Stimulated activated CD8-positive, alpha-beta memory T cell treated with anti-CD3 and anti-CD28 coated beads, Interleukin-15, amount 100 ng/mL, for 4 hours (primary cell): ENCODE measurements at places on chromosomes 7 and 10.
A peak's percentile ranks its signal among the peaks of the same experiment; 100 is the strongest.

DNA sequence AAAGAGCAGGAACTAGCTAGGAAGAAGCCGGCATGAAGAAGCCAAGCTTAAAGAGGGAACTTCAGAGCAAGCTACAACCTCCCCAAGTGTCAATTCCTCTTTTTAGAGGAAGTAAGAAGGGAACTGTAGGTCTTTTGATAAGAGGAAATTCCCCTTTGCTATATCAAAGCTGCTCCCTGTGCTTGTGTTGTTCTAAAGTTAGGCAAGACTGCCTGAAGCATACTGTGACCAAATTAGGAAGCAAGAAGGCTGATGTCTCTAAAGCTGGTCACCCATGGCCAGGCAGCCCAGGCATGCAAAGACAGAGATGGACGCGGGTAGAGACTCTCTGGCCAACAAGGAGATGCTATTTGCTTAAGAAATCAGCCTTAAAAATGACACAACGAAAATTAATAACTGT, 87.9 kb downstream of the RNF216 start:
- DNase-seq, result no peak

DNA sequence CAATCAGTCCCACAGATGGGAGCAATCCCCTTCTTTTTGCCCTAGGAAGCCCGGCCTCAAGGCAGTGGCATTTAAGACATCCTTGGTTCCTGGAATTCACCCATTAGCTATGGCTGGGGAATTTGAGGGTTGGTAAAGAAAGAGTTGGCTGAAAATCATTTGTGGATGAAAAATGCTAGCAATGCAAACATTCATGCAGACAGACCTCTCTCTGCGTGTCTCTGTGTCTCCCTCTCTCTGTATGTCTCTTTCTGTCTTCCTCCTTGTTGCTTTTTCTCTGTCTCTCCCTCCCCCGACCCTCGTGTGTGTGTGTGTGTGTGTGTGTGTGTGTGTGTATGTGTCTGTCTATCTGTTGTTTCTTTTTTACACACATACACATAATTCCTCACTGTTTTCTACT, 19.4 kb downstream of the LDB3 start:
- DNase-seq, result no peak

DNA sequence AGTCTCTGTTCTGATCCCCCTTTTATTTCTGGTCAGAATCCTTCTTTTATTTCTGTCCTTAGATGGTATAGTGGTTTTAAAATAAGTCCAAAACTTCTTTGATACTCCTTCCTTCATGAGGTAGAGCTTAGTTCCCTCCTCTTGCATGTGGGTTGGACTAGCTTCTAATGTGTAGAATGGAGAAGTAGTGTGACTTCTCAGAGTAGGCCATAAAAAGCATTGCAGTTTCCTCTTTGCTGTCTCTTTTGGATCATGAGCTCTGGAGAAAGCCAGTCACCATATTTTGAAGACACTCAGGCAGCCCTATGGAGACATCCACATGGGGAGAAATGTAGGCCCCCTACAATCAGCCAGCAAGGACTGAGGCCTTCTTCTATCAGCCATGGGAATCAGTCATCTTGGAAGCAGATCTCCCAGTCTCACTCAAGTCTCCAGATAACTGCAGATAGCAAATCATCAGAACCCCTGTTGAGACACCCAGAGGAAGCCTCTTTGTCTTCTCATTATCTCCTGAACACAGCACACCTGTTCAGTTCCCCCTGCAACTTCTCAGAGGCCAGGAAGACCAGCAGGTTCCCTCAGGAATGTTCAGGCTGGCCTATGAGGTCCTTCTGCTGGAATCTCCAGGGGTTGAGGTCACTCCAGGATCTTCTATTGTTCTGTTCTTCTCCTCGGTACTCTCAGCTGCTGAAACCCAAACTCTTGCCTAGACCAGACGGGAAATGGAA, 511.9 kb upstream of the ZMIZ1 start:
- DNase-seq, result no peak

- DNase-seq, result no peak
Observed at GRCh38 chr7:151642746-151643145, 123.1 kb upstream of the RHEB start.

DNA sequence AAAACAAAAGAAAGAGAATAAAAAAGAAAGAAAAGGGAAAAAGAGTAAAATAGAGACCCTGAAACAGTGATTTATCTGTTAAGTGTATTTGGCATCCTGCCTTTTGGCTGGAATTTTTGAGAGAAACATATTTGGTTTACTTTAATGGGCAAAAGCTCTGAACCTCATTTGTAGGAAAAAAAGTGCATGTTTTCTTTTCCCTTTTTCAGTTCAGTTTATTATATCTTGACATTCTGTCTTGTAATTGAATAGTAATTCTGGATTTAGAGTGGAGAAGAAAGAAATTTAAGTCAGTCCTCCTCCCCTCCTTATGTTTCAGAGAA, 69.5 kb downstream of the ARID5B start:
- no peak for DNase-seq

- DNase-seq, result no peak
Observed at GRCh38 chr10:117094856-117095255, 43.2 kb downstream of the VAX1 start.

GRCh38 chr7:27933671-27934565, 194.0 kb downstream of the TAX1BP1 start:
- DNase-seq, result no peak

DNA sequence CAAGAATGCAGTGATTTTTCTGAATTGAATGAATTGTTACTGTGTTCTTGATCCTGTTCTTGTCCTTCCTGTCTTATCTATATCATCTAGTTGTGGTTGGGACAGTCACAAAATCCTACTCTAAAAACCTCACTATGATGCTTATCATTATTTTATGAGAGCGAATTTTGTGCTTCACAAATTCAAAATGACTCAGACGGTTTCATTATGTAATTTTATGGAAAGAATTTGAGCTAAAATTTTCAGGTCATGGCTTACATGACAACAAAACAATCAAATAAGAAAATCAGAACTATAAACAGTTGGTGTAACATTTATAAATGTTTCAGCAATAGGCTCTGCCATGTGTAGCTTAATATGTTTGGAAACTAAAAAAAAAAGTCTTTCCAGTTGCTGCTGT, 6.9 kb downstream of the PRKAR2B start:
- no peak for DNase-seq

DNA sequence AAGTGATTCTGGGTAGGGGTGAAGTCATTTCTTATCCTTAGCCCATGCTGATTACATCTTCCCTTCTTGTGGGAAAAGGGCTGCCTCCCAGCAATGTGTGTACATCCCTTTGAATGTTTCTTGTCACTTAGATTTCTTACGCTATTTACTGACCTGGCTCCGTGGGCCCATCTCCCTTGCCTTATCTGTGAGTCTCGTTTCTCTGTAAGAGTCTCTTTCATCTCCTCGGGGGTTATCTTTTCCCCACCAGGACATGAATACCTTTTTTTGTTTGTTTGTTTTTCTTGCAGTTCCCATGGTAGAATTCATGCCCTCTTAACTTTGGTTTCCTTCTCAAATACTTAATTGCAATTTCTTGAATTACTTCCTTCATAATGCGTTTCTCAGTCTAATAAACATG, 107.7 kb downstream of the BAMBI start:
- no peak for DNase-seq

DNA sequence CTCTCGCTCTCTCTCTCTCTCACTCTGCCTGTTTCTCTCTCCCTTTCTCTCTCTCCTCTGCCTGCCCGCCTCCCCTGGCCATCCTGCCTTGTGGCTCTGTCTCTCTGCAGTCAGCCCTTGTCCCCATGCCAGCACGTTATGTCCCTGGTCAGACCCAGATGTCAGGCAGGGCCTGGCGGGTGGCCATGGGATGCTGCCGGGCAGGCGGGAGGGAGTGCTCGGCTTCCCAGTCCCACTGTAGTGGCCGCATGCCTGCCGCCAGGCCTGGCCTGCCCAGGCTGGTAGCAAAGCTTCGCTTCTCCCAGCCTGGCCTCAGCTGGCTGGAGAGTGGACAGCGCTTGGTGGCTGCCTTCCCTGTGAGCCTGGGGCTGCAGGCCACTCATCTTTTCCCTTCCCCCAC, 121.5 kb upstream of the ZNF716 start:
- no peak for DNase-seq

GRCh38 chr7:18508443-18509427, 13.2 kb downstream of the HDAC9 start:
- no peak for DNase-seq

GRCh38 chr7:44914992-44915607, 29.8 kb upstream of the PURB start:
- DNase-seq, result peak; percentile 53

DNA sequence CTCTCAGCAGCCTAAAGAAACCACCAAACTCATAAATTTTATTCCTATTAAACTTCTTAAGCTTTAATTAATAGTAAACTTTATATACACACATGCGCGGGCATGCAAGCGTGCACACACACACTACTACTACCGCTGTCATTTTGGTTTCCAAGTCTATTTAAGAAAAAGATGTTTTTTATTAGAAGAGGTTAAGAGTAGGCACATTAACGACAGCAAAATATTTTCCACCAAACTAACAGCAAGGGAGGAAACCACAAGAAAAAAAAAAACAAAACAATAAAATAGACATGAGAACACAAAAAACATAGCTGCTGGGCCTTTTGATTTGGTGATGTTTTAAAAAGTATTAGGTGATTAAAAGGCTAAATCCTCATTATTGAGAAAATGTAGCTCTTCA, 28.6 kb downstream of the RTKN2 start:
- no peak for DNase-seq

DNA sequence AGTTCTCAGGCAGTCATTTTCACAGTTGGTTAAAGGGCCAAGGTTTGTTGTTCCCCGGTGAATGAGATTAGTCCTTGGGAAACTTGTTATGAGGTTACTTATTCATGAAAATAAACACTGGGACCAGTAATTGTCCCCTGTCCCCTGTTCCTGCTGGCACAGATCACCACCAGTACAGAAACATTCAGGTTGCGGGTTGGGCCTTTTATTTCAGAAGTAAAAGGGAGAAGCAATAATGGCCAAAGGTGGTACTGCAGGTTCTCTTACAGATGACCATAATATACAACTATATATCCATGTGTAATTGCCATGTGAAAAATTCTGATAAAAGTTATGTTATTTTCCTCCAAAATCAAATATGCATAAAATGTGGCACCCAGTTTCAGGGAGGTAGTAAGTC, 442.0 kb downstream of the SORCS1 start:
- DNase-seq, result no peak

GRCh38 chr7:139771001-139771956, 6.5 kb downstream of the HIPK2 start:
- no peak for DNase-seq

- DNase-seq, result no peak
Observed at GRCh38 chr7:140649556-140650205, 9.1 kb upstream of the DENND2A start.

GRCh38 chr10:72095195-72095594, 6.8 kb upstream of the SPOCK2 start:
- DNase-seq, result no peak

- no peak for DNase-seq
Observed at GRCh38 chr7:45869426-45869825, 3.5 kb downstream of the CCDC201 start.
